ENCODE measurements at places on chromosomes 1 and 21.

GRCh38 chr1:1291023-1291528, 10.8 kb downstream of the SCNN1D start:
- no peak for DNase-seq

DNA sequence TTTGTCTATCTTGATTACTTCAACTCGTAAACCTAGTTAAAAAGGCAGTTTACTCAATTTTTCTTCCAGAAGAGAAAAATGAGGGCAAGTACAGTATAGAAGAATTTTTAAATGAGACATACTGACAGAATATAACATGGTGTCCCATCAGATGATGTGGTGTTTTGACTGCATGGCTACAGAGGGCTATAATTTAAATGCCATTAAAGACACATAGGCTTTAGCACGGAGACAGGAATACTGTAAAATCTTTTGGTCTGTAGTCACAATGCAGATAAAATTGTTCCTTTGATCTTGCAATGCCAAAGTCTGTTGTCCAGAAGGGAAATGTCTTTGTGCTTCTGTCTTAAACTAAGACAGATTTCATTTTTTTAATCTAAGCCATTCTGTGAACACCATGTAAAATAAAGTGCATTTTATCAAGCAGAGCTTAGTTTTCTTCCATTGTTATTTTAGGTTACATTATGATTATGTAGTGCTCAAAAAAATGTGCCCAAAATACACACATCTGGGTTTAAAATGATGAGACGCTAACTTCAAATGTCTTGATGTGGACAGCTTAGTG, 249.6 kb downstream of the PTPRC start:
- no peak for DNase-seq

DNA sequence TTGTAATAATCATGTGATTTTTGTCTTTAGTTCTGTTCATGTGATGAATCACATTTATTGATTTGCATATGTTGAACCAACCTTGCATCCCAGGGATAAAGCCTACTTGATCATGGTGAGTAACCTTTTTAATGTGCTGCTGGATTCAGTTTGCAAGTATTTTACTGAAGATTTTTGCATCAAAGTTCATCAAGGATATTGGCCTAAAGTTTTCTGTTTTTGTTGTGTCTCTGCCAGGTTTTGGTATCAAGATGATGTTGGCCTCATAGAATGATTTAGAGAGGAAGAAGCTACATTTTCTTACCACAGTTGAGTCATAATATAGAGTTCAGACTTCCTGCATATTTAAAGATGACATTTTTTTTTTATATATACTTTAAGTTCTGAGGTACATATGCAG, 455.9 kb downstream of the PLPP3 start:
- DNase-seq: no peak

DNA sequence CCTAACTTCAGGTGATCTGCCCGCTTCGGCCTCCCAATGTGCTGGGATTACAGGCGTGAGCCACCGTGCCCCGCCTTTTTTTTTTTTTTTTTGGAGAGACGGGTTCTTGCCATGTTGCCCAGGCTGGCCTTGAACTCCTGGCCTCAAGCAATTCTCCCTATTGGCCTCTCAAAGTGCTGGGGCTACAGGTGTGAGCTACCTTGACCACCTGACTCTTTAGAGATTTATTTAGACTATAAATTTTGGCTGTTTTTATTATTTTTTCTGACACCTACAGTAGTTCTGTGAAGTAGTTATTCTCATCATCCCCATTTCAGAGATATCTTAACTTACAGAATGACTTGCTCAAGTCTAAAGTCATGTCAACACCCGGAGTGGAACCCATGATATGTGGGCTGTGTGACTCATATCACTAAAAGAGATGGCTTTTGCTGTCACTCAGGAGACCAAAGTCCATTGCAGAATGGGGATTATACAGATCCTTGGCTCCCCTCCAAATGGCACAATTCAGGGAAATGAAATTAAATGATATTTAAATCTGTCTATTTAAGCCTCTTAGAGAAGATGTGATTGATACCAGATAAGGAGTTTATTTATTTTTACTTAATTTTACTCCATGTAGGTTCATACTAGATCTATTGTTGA, 93.2 kb downstream of the CTH start:
- DNase-seq: peak; percentile 79

DNA sequence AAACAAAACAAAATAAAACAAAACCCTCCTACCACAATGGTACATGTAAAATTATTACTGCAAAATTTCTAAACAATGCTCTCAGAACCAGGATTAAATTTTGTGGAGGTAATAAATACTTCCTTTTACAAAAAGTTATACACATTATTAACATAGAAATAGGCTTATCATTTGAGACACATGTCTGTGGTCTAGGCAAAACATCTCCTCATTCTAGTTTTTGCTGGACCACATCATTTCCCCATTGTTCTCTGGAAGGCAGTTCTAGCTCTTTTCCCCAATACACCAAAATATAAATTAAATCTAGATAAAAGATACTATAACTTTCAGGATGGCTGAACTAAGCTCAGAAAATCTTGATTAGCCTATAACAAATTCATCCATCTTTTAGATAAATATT, 18.4 kb downstream of the EXTL2 start:
- DNase-seq: no peak

GRCh38 chr1:72117621-72118020, 164.7 kb downstream of the NEGR1 start:
- no peak for DNase-seq

DNA sequence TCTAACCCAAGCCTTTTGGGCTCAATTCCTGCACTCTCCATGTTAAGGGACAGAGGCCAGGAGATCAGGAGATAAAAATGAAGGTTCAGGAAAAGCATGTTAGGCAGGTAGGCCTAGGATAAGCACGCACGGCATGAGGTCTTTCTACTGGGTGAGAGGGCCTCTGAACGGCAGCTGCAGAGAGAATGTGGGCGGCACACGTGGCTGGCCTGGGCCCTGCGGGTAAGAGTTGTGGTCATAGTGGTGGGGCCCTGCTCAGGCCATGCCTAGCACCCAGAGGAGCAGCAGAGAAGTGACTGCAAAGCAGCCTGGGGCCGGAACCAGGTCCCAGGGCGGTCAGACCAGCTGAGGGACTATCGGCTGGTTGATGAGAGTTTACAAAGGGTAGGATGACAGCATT, 7.5 kb upstream of the FOXO6 start:
- no peak for DNase-seq

DNA sequence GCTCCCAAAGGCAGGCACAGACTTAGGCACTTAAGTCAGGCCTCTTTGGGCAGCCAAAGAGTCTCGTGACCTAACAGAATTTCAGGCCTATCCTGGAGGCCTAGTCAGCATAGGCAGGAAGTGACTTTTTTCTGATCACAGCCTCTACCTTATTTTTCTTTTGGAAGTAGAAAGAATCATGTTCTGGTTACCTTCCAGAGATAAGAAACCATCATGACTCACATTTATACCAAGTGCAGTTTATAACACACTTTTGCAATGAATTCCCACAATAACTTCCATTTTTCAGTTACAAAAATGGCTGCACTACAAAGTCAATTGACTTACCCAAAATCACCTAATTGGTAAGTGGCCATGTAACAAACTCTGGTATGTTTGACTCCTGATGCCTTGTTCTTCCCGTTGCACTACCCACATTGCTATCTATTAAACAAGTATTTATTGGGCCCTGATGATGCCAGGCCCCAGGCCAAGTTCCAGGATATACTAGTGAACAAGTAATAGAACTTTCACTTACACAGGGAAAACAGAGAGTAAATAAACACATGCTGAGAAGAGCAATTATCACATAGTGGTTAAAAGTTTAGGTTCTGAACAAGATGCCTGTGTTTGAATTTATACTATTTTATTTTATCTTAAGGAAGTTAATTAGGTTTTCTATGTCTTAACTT, 74.3 kb downstream of the SH3GLB1 start:
- no peak for DNase-seq

- no peak for DNase-seq
Measured at GRCh38 chr1:201153474-201154388, 543 bp downstream of the TMEM9 start.

- peak; percentile 73 for DNase-seq
Measured at GRCh38 chr1:192530254-192530653, 45.3 kb upstream of the RGS1 start.

- DNase-seq: peak; percentile 16
Measured at GRCh38 chr1:202952818-202953217, 5.3 kb downstream of the ADIPOR1 start.
